Stimulated activated CD4-positive, alpha-beta T cell treated with anti-CD3 and anti-CD28 coated beads, Interleukin-15, amount 100 ng/mL, for 24 hours (primary cell): ENCODE measurements at places on chromosomes 12 and 14.

GRCh38 chr12:106192659-106193393, 54.1 kb upstream of the NUAK1 start:
- DNase-seq: no peak

- no peak for DNase-seq
Measured at GRCh38 chr14:95320078-95320895, 579 bp upstream of the CLMN start.

GRCh38 chr12:25810683-25811082, 147.8 kb upstream of the RASSF8 start:
- no peak for DNase-seq

DNA sequence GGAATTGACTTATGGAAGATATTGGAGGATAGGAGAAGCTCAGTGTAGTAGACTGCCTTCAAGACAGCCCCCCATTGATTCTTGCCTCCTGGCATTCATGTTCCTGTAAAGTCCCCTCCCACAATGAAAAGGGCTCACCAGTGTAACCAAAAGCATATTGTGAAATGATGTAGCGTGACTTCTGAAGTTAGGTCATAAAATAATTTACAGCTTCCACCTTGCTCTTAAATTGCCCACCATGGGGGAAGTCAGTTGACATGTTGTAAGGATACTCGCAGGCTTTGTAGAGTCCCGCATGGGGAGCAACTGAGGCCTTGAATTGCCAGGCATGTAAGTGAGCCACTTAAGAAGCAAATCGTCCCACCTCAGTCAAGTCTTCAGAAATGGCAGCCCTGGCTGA, 25.1 kb downstream of the GTSF1 start:
- no peak for DNase-seq

DNA sequence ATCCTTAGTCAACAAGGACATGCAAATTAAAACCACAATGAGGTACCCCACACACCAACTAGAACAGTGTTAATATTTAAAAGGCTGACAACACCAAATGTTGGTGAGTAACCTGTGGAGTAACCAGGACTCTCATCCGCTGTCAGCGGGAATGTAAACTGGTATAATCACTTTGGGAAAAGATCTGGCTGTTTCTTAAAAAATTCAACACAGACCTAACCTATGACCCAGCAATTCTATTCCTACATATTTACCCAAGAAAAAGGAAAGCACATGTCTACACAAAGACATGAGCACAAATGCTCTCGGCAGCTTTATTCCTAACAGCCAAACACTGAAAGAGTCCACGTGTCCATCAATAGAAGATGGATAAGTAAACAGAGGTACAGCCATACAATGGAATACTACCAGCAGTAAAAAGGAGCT, 26.6 kb downstream of the NRDE2 start:
- no peak for DNase-seq

DNA sequence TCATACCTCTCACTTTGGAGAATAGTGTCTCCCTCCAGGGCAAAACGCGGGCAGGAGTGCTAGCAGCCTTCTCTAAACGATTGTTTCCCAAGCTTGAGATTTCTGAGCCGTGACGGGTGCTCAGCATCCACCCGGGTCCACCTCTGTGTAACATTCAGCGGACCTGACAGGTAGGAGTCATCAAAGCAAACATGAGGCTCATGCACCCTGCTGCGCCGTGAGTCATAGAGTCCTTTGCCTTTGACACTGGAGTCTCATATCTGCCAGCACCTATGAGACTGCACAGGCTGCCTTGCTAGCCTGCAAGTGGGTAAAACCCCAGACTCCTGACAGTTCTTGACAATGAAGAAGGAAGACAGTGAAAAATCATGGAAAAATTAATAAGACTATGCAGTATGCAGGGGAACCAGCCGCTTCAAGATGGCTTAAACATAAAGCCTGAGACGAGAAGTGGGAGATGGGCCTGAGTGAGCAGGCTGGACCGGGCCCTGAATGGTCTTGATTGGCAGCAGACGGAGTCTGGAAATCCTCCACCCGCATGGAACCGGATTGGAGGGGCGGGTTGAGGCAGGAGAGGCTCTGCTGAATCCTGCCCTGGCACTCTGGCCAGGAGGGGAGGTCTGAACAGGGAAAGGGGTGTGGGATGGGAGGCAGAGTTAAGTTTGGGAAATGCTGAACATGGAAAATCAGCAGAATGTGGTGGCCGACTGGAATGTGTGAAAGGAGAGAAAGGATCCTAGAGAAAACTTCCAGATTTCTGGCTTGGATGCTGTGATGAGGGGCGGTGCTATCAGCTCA, 54.2 kb downstream of the LGMN start:
- peak; percentile 38 for DNase-seq

DNA sequence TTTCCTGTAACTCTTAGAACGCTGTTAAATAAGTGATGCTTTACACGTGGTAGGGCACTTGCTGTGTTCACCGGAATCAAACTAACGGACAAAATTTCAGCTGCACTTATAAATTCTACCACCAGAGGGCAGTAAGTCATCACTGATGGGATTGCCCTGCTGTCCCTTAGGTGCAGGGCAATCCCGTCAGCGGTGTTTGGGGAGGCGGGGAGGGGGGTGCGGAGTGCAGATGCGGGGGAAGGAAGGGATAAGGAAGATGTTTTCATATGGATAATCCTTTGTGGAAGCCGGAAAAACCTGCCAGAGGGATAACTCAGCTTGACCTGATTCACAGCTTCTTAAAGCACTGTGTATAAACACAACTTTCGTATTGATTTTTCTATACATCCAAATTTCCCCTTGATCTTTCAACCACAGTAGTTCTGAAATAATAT, 21.7 kb upstream of the SLC10A1 start:
- DNase-seq: peak; percentile 47

DNA sequence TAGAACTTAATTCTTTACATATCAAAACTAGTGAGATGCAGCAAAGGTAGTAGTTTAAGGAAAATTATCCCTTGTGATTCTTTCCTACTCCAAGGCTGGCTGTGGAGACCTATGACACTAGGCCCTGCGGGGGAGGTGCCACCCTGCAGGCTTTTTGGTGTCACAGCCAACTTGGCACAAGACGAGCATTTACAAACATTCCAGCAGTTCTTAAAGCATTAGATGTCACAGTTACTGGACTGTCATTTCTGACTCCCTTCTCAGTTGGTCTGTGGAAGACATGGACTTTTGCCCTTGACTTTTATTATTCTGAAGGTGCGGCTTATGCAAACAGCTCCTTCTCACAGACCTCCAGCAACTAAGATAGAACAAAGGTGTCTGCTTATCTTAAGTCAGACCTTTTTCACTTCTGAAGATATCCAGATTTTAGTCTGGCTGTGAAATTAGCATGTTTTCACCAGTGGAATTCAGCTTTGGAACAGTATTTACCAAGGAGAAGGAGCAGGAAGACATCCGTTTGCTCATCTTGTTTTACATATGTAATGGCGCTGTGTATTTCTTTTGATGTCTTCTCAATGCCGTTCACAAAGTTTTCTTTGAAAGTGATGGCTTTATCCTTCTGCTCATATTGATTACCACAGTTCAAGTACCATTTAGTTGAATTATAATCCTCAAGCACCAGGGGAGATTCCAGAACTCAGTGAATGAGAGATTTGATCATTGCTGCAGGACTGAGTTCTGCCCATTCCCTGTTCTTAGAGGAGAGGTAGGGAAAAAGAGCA, 17.9 kb downstream of the SRGAP1 start:
- no peak for DNase-seq

GRCh38 chr14:52351233-52352060, 37.3 kb downstream of the PTGER2 start:
- peak; percentile 12 for DNase-seq

GRCh38 chr12:131578828-131579470, 131.9 kb upstream of the SFSWAP start:
- DNase-seq: no peak

DNA sequence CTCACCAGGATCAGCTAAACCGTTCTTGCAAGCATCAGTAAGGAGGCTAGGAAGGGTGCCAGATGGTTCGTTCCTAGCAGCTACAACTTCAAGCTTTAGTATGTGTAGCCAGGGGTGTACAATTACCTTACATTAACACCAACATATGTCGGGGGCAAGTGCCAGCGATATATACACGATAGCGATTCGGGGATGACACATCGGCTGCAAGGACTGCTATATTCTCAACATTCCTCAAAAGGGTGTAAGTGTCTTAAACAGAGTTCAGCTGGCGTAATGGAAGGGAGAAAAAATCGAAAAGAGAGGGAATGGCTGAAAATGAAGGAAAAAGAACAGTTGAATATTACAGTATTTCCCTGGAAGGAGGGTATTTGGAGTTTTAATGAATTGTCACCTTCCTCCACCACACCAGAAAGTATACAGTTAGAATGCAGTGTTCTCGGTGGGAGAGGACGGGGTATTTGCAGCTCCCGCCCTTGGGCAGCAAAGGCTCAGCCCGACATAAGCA, 545 bp downstream of the LIMA1 start:
- no peak for DNase-seq

DNA sequence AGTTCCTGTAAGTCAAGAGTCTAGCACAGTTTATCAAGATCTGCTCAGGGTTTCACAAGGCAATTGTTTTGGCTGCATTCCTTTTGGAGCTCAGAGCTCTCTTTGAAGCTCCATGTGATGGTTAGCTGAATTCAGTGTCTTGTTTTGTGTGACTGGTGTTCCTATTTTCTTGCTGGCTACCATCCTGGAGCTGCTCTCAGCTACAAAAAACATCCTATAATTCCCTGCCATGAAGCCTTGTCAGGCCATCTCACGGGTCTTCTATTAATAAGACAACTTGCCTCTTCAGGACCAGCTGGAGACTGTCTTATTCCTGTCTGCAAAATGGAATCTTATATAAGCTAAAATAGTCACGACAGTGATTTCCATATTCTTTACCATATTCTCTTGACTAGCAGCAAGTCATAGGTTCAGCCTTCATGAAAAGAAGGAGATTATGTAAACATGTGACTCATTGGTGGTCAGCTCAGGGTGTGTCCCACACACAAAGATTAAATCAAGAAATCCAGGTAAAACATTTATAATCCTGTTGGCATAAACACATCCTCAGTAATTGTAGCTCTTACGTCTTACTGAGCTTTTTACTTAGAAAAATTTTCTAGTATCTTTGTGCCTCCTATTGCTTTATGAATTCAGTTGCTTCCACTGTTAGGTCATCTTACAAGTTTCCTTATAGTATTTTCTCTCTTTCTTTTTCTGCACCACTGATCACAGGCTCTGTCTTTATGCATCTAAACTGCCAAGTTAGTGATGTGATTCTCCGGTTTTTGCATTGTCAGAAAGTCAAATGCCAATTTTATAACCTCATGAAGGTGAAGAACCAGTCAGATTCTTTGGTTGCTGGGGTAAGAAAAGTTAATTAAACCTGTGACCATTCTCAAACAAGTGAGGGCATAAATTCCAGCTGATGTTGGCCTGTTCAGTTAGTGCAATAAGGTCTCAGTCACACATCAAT, 378.5 kb upstream of the MGAT4C start:
- DNase-seq: no peak

GRCh38 chr12:11673666-11674461, 24.4 kb downstream of the ETV6 start:
- no peak for DNase-seq
